ENCODE measurements at places on chromosomes 5 and 9. TPM values are rescaled to one million over a fixed set of nuclear protein-coding genes. Genes with fewer than 3 reads are reported as not detected.

DAB2IP gene
- not detected for total RNA-seq

GAPT gene
- total RNA-seq, result not detected

MARCHF11 gene
- total RNA-seq, result not detected

IL12B gene
- not detected for total RNA-seq

IL33 gene
- total RNA-seq, result not detected

SH3GL2 gene
- not detected for total RNA-seq

TCF7 gene
- 92.3 TPM for total RNA-seq

NDOR1 gene
- total RNA-seq, result 26.1 TPM

LHX2 gene
- not detected for total RNA-seq

CDX1 gene
- not detected for total RNA-seq

LVRN gene
- not detected for total RNA-seq

RLN1 gene
- 0.54 TPM for total RNA-seq

PCDHA12 gene
- not detected for total RNA-seq

PRR16 gene
- not detected for total RNA-seq

EFCAB9 gene
- not detected for total RNA-seq

INSL4 gene
- total RNA-seq, result not detected

TNFSF15 gene
- total RNA-seq, result 0.74 TPM

SAXO1 gene
- not detected for total RNA-seq

HAVCR1 gene
- 0.42 TPM for total RNA-seq

ARHGEF37 gene
- 0.95 TPM for total RNA-seq

DDX31 gene
- total RNA-seq, result 13.7 TPM

SLC4A9 gene
- total RNA-seq, result 0.07 TPM

GPR150 gene
- total RNA-seq, result 0.64 TPM

BASP1 gene
- total RNA-seq, result 0.62 TPM

F2RL2 gene
- total RNA-seq, result not detected

SERF1A gene
- 10.0 TPM for total RNA-seq

SLCO6A1 gene
- not detected for total RNA-seq

OR13C4 gene
- not detected for total RNA-seq

PTPRD gene
- not detected for total RNA-seq

ANXA2R gene
- 6.5 TPM for total RNA-seq

TPPP gene
- total RNA-seq, result 0.10 TPM

RORB gene
- 0.02 TPM for total RNA-seq

SEMA6A gene
- 0.10 TPM for total RNA-seq
